Thyroid gland (tissue), 4 donors: ENCODE measurements at places on chromosomes 4 and X. TPM values are rescaled to one million over a fixed set of nuclear protein-coding genes. Genes with fewer than 3 reads are reported as not detected.

The EVC gene
- total RNA-seq = 39.1 TPM

The DCHS2 gene
- total RNA-seq = 1.4 TPM

The TMEM187 gene
- 3.8 TPM for total RNA-seq

The RHOXF2 gene
- not detected for total RNA-seq

The DGAT2L6 gene
- total RNA-seq = not detected

The KLF8 gene
- 10.2 TPM for total RNA-seq

The EDA2R gene
- 3.5 TPM for total RNA-seq

The SLC16A2 gene
- total RNA-seq = 17.7 TPM

The MEPE gene
- total RNA-seq = not detected

The PITX2 gene
- not detected for total RNA-seq

The CLDN22 gene
- total RNA-seq = not detected

The WFS1 gene
- 126 TPM for total RNA-seq

The POF1B gene
- 2.2 TPM for total RNA-seq
